Mesenteric fat pad (tissue), 1 donor: ENCODE measurements at places on chromosomes 7 and 10. TPM values are rescaled to one million over a fixed set of nuclear protein-coding genes. Genes with fewer than 3 reads are reported as not detected.

PIP gene
- total RNA-seq: not detected

GIMAP5 gene
- total RNA-seq: 26.6 TPM

CTTNBP2 gene
- 6.1 TPM for total RNA-seq

TRIM74 gene
- total RNA-seq: 0.61 TPM

UCMA gene
- total RNA-seq: not detected

RAB19 gene
- total RNA-seq: not detected

MNX1 gene
- not detected for total RNA-seq

AKAP9 gene
- total RNA-seq: 42.6 TPM

TMEM120A gene
- total RNA-seq: 93.8 TPM

GPRIN2 gene
- total RNA-seq: not detected

ZCCHC24 gene
- 90.8 TPM for total RNA-seq

PRKCQ gene
- 0.35 TPM for total RNA-seq

STOX1 gene
- total RNA-seq: 8.1 TPM

ADGRA1 gene
- total RNA-seq: not detected

CARD11 gene
- total RNA-seq: 0.42 TPM

CALCR gene
- total RNA-seq: 0.51 TPM

CELF2 gene
- 93.9 TPM for total RNA-seq

VWA2 gene
- 0.19 TPM for total RNA-seq

UBE2D1 gene
- total RNA-seq: 18.7 TPM
